Ureter (tissue), 1 donor: ENCODE measurements at places on chromosomes 2 and 18. TPM values are rescaled to one million over a fixed set of nuclear protein-coding genes. Genes with fewer than 3 reads are reported as not detected.

DNA sequence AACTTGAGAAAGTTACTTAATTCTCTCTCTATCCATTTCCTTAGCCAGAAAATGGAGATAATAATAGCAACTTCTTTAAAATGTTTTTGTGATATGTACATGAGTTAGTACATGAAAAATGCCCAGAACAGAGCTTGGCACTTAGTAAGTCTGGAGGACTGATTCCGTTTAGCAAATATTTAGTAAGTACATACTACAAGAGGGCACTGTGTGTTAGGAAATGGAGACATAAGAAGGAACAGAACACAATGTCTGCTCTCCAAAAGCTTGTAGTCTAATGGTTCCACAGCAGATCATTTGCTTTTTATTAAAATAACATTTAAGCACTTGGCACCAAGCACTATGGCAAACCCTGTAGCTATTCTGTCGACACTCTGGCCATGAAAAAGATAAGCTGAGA, 47.5 kb upstream of the CDH20 start:
- DNase-seq, result no peak

DNA sequence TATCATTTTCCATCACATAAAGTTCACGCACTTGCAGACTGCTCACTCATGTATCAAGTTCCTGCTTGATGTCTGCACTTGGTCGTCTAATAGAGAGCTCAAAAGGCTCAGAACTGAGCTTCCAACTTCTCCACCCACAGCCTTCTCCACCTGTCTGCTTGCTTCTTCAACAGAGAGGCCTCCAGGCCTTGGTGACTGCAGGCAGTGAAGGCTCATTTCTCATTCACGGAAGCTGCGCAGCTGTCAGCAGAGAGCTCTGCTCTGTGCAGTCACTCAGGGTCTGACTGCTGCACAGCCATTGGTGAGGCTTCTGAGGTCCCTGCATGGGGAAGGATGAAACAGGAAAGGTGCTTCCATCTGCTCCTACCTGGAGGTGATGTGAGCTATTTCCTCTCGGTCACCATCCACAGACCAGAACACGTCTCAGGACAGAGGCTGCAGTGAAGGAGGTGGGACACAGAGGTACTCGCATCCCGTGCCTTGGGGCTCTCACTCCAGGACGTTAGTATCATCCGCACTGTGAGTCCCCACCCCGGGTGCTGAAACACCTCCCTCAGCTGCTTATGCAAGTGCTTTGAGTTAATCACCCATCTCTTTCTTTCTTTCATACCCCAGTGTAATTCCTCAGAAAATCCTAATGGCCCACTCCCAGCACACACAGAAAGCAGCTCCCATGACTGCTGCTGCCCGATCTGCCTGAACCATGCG, 126.2 kb downstream of the TMEM18 start:
- no peak for DNase-seq

DNA sequence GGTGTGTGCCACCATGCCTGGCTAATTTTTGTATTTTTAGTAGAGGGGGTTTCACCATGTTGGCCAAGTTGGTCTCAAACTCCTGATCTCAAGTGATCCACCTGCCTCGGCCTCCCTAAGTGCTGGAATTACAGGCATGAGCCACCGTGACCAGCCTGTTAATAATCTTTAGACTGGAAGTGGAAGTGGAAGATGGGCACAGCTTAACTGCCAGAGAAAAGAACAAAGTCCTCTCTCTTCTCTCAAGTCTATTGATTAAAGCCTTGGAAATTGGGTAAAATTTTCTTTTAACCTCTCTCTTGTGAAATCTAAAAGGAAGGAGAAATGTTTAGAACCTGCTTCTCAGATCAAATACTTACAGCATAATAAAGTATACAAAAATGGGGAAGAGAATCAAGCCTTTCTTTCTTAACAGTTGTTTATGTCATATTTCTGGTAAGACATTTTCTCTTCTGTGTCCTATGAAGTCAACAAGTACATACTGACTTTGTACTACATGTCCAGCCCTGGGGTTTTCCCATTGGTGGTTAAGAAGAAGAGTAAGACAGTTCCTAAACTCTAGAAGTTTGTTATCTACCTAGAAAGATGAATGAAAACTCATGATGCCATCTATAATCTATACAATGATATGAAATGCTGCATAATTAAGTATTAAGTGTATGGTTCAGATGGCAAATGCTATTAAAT, 4.6 kb downstream of the TMEM169 start:
- no peak for DNase-seq

DNA sequence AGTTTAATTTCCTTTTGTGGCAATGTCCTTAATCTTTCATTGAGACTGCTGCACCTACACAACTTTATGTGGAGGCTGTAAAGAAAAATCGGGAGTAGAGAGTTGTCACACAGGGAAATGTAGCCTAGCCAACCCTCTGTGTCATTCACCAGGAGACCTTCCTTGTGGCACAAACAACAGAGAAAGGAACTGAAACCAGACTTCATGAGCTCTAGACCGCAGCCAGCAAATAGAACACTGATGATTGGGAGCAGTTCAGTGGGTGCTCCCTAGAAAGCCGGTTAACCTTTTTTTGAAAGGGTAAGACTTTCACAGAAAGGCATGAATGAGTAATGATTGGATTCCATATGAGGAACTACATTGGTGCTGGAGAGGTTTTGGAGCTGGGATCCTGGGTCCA, 1752.4 kb upstream of the CELF4 start:
- no peak for DNase-seq

- DNase-seq, result no peak
Observed at GRCh38 chr2:106107509-106108131, 86.5 kb downstream of the UXS1 start.

- DNase-seq, result no peak
Observed at GRCh38 chr2:33903215-33903614, 304.1 kb upstream of the FAM98A start.

GRCh38 chr2:98367721-98368120, 21.5 kb downstream of the CNGA3 start:
- no peak for DNase-seq

ELMOD3 gene
- 23.3 TPM for total RNA-seq
